ENCODE measurements at places on chromosomes 11 and 22.

GRCh38 chr11:33329705-33330329 is 72.6 kb downstream of the HIPK3 start:
- peak; percentile 47 for DNase-seq

DNA sequence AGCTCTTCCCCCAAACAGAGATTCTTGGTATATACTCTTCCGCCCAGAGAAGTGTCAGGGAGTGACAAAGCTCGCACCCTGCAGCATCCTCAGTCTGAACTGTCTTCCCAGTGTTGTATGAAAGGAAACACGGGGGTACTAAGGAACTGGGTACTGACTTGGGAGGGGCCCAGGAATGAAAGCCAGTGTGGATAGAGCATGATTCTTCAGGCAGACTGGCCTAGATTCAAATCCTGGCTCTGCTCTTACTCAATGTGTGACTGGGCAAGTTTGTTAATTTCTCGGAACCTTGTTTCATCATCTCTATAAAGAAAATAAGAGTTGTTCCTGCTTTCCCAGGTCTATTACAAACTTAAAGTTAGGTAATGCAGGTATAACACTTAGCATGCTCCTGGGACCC is 266.0 kb upstream of the NARS2 start:
- no peak for DNase-seq

DNA sequence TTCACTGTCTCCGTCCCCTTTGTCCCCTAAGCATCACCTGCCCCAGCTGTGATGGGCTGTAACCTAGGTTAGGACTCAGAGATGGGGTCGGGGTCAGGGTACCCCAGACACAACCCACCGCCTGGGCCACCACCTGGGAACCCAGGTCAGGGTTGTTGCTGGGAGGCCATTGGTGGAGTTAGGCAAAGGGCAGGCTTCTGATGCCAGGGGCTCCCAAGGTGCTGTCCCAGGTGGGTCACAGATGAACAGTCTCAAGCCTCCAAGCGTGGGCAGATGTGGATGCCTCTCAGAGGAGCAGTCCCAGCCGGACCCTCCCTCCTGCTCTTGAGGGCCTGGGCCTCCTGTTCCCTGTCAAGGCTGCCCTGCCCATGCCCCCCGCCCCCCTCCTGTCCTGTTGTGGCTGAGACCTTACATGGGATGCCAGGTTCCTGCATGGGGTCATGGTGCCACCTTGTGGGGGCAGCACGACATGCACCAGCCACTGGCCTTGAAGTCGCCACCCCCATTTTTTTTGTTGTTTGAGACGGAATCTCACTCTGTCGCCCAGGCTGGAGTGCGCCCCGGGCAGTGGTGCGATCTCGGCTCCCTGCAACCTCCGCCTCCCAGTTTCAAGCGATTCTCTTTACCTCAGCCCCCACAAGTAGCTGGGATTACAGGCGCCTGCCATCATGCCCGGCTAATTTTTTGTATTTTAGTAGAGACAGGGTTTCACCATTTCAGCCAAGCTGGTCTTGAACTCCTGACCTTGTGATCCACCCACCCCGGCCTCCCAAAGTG is 12.1 kb downstream of the GATD1 start:
- peak; percentile 47 for DNase-seq

DNA sequence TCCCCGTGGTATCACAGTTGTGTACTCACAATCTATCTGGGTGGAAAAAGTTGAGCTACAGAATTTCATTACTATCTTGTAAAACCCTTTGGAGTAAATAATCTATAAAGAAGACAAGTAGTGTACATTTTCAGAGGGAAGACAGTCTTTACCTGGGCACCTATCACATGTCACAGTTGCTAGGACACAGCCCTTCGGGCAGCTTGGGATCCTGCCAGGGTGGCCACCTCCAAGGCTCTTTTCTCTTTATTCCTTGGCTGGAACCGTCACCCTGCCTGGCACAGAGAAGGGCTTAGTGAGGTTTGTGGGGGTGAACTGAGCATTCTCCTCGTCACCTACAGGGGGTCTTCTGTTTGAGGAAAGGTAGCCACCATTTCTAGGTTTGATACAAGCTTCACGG is 23.6 kb downstream of the LRRC74B start:
- no peak for DNase-seq

- DNase-seq = no peak
Measured at GRCh38 chr11:112291191-112291590, 30.5 kb upstream of the PLET1 start.

DNA sequence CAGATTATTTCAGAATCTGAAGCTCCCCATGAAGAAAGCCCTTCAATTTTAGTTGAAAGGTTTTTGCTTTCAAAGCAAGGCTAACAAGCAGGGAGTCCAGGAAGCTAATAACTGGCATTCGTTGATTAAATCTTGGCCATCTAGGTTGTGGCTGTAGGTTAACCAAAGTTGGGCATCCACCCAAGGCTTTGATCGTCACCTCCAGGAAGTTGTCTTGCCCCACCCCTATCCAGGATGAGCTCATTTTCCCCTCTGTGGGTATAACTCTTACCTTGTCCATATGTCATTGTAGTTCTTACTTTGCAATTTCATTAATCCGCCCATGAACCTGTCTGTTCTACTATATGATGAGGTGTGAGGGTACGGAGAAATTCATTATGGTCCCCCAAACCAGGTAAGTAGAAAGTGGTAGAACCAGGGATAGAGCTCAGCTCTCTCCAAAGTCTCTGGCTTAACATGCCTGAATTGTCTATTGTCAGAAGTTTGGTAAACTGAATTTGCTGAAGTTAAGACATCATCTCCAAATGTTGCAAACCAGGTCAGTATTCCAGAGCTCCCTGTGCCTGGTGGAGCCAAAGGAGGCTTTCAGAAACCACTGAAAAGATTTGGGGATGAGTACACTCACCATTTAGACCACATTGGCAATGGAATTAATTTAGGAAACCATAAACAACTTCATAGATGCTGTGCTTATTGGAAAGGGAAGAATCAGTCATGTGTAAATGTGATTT is 97.1 kb downstream of the CD44 start:
- DNase-seq = peak; percentile 36

DNA sequence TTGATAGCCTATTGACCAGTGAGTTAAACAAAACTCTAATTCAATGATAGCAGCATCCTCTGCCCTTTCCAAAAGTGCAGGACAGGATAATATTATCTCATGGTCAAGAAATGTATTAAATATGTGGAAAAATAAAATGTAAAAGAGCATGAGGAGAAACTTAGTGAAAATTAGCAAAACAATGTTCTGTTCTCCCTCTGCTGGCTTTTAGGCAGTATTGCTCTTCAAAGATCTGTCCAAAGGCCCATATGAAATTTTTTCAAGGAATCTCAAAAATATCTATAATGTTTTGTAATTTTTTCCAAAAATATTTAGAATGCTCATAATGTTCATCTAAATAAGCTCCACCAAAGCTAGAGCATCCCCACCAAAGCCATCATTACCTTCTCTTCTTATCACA is 8.3 kb upstream of the ARL14EP start:
- no peak for DNase-seq

DNA sequence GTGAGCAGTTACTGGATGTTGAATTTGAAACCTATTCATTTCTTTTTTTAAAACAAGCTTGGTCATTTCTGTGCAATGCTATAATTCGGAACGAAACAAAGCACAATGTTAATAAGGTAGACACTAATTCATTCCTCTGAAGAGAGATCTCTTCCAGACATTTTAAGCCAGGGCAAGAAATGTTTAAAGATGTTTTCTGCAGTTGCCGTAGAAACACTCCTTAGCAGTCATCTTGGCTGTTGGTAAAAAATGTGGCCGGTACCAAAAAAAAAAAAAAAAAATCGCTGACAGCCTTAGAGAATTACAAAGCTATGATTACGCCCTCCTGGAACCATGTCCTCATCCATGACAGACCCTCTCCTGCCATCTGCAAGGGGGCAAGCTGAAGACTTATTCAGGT is 66.4 kb upstream of the TTC12 start:
- no peak for DNase-seq

- DNase-seq = no peak
Measured at GRCh38 chr22:19349778-19350475, 58.4 kb upstream of the CLTCL1 start.

DNA sequence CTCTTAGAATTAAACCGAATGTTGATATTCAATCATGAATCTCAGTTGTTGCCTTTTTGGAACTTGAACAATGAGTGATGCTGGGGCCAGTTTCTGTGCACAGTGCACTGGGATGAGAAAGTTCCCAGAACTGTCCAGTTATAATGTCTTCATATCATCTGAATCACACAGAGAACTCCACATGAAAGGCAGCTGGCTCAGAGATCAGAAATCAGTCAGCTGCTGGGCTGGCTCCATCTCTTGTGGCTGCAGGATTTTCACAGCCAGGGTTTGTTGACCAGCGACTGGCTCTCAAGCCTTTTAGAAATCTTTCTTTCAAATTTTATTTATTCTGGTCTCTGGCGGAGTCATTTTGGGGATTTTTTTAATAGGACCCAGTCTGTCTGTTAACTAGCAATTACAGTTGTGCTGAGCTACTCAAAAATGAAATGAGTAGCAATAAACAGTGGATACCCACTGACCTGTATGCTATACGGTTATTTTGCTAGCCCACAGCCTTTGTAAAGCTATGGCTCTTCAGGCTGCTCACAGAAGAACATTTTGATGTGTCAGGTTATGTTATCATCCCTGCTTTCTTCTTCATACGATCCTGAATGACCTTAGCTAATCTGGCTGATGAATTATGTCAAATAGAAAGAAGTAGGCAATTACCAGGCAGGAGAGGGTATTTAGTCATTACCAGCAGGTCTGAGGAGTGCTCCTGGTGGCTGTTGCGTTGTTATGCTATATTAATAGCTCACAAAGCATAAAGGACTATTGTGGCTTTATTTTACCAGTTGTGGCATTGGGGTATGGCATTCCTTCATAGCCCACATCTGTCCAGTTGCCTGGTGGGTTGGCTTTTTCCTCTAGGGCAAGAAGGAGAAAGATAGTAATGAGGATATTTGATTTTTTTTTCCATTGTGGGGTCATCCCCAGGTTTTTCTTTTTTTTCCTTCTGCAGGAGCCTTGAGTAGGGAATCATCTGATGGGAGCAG is 3.6 kb downstream of the FAT3 start:
- DNase-seq = no peak

DNA sequence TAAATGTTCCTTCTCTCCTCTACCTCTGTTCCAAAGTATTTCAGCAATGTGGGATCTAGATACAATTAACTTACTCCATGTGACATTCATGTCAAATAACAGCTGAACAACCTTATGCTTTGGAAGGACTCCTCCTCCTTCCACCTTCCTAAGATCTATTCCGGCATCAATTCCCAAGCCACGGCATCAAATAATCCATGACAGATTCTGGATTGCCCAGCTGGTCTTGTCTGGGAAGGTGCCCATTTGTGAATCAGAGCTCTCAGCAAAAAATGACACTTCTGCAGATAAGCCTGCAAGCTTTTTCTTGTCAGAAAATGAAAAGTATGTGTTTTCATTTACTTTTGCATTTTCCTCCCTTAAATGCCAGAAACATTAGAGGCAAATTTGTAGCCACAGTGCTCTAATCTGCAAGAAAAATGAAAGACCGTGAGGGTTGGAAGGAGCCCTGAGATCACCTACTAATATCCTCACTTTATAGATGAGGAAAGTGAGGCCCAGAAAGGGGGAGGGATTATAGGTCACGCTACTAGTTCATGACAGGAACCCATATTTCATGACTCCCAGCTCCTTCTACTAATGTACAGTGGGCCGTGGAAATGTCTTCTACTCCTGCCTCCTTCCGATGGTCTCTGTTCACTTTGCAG is 124.0 kb downstream of the ME3 start:
- no peak for DNase-seq

GRCh38 chr22:21642584-21643448 is 714 bp downstream of the SDF2L1 start:
- peak; percentile 42 for DNase-seq

- DNase-seq = no peak
Measured at GRCh38 chr11:66258473-66258893, 10.0 kb upstream of the RAB1B start.

DNA sequence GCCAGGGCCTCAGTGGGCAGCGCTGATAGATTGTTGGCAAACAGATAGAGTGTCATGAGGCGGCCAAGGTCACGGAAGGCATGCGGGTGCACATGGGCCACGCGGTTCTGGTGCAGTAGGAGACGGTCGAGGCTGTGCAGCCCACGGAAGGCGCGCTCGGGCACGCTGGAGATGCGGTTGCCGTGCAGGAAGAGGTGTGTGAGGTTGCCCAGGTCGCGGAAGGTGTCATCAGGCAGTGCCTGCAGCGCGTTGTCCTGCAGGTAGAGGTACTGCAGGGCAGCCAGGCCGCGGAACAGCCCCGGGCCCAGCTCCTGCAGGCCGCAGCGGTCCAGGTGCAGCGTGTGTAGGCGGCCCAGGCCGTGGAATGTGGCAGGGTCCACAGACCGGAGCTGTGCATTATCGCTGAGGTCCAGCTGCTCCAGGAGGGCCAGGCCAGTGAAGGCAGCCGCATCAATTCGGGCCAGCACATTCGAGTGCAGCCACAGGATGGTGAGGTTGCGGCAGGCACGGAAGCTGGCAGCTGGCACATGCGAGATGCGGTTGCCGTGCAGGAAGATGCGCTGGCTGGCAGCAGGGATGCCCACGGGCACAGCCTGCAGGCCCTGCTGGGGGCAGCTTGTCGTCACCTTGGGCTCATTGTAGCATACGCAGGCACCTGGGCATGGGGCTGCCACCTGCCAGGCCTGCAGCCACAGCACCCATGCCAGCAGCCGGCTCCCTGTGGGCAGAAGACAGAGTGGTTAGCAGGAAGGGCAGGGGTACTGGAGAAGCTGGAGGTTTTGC is 25.5 kb downstream of the RTN4R start:
- peak; percentile 13 for DNase-seq

GRCh38 chr11:30818721-30819120 is 232.6 kb upstream of the MPPED2 start:
- DNase-seq = no peak

DNA sequence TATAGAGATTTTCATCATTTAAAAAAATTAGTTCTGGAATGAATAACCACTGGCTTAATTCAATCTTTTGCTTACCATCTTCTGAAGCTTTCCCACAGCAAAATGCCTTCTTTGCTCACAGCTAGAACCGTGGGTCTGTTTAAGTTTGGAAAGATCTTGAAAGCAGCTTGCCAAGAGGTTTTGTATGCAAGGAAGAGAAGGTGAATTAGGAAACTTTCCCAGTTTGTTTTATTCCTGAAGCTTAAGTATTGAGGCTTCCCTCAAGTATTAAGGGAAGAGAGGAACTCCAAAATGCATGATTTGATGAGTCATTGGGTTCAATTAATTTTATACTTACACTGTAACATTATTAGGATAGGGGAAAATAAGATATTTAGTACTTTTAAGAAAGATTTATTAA is 1.9 kb upstream of the ARHGEF12 start:
- no peak for DNase-seq

DNA sequence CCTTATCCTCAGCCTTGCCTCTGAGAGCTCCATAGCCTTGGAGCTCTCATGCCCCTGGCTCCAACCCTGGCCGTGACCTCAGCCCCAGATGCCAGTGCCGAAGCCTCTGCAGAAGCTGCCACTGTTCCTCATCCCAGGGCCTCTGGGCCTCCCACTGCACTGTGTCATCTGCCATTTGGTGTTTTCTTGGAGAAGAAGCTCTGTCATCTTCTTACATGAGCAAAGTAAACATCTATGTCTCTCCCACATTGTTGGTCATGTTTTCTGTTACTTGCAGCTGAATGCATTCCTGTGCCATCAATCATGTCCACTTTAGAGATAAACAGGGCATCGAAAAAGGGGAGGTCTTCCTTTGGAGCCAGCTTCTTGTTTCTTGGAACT is 45.0 kb upstream of the FTH1 start:
- no peak for DNase-seq

GRCh38 chr11:122711831-122712381 is 56.4 kb downstream of the UBASH3B start:
- DNase-seq = no peak

GRCh38 chr11:62352355-62353336 is 15.4 kb downstream of the ASRGL1 start:
- DNase-seq = no peak
